ENCODE measurements at places on chromosomes 7 and 10.

DNA sequence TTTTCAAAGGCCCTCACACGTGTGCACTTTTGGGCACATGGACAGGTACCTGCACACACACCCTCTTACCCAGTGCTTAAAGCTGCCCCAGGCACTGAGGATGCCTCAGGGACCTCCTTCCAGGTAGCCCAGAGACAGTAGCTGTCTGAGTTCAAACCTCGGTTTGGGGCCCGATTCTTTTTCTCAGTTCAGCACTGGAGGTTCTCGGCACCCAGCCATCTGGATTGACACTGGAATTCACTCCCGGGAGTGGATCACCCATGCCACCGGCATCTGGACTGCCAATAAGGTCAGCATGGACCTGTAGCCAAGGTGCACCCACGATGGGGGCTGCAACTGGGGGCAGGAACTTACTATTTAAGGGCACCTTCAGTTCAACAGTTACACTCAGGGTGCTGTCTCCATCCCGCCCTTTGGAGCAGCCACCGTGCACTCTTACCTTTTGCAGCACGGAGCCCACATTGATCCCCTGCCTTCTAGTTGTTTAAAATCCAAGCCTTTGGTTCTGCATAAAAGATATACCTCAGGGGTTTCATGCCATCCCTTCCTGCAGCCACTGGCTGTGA, 17.7 kb downstream of the CPA5 start:
- no peak for DNase-seq

- no peak for DNase-seq
Observed at GRCh38 chr10:6141296-6142151, 52.7 kb downstream of the RBM17 start.

GRCh38 chr7:32153006-32153405, 82.8 kb upstream of the PDE1C start:
- no peak for DNase-seq

- DNase-seq: no peak
Observed at GRCh38 chr10:48369501-48369900, 63.0 kb downstream of the MAPK8 start.

DNA sequence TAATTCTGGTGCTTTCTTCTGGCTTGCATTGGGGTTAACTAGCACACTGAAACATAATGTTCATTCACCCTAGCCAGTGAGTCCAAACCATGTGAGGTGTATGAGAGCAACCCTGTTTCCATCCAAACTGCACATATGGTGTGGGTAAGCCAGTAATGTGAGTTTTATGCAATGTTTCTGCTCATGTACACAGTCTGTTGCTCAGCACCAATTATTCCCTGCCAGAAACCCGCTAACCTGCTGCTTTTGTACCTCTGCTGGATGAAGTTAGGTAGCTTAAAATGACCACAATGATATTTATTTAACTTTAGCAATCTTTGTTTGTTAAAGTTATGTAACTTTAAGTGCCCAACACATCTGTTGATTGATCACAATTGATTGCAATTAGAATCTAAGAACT, 93.7 kb upstream of the RPA3 start:
- DNase-seq: no peak

- peak; percentile 81 for DNase-seq
Observed at GRCh38 chr10:45008524-45009161, 7.9 kb downstream of the ZNF22 start.

- no peak for DNase-seq
Observed at GRCh38 chr10:68795886-68796532, 31.3 kb upstream of the STOX1 start.

DNA sequence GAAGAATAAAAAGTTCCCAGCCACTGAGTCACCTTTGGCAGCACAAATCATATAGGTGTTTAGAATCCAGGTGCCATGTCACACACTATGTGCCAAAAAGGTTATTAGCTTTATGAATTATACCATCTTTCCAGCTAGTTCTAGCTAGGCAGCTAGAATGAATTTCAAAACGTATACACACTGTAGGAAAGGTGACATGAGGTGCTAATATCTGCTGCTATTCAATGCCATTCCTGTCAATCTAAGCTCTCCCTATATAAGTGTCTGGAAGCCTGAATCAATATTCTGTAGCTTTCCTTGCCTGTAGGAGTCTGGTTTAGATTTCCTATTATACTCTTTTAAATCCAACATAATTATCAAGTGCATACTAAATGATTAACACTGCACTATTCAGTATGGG, 868.6 kb downstream of the GATA3 start:
- DNase-seq: no peak

- DNase-seq: no peak
Observed at GRCh38 chr10:77029777-77030717, 607.6 kb downstream of the KCNMA1 start.

- no peak for DNase-seq
Observed at GRCh38 chr10:28587970-28588290, 55.0 kb downstream of the WAC start.

- DNase-seq: no peak
Observed at GRCh38 chr7:158536871-158537515, 50.6 kb downstream of the PTPRN2 start.

- no peak for DNase-seq
Observed at GRCh38 chr7:33392148-33392547, 262.8 kb downstream of the BBS9 start.

DNA sequence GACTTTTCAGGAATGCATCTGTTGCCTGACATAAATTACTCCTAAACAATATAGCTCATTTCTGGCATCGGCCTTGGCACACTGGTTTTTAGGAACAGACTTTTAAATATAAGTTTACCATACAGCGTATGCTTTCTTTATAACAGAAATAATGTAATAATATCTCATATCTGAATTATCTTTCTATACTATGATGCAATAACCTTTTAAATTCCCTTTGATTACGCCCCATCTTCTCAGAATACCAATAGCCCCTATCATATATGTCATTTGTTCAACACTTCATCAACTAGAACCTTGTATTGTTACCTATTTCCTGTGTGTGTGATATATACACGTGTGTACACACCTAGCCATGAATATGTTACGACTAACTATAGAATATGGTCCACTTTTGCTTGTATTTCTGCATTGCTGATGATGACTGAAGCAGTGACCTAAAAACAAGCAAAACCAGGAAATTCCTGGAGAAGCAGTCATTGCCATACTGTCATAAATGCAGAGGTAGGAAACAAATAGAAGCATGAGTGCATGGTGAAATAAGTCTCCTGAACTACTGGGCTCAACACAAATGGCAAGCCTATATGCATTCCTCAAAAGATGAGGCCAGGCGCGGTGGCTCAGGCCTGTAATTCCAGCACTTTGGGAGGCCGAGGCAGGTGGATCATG, 618.4 kb upstream of the NRP1 start:
- DNase-seq: no peak

- DNase-seq: no peak
Observed at GRCh38 chr7:126605056-126605455, 647.7 kb downstream of the GRM8 start.

GRCh38 chr7:47827871-47828270, 120.4 kb downstream of the PKD1L1 start:
- no peak for DNase-seq

DNA sequence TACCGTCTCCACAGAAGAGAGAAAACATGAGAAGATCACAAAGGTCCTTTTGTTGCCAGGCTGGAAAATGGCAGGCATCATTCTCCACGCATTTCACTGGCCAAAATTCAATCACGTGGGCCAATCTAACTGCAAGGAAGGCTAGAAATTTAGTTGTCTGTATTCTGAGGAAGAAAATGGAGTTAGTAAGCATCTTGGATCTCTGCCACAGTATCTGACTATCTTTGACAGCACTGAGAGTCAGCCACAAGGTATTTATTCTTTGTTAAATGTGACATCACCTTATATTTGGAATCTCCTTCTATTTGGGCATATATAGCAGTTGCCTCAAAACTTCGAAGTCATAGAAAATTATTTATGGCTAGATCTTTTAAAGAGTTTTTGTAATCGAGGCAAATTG, 213.9 kb downstream of the NSUN6 start:
- DNase-seq: no peak

DNA sequence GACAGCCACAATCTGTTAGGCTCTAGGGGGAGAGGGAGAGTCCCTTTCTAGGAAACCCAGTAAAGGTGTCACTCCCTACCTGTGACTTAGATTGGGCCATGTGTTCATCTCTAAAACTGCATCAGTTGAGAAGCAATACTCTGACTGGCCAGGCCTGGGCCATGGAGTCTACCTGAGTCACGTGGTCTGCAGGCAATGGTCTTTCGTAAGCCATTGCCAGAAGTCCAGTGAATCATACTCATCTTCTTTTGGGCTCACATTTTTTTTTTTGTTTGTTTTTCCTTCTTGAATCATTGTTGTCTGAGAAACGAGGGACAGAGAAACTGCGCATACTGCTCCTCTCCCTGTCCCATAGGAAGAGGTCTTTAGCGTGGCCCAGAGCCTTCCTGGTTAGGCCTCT, 215.6 kb downstream of the CCSER2 start:
- no peak for DNase-seq

- DNase-seq: no peak
Observed at GRCh38 chr10:116287906-116288501, 15.0 kb upstream of the GFRA1 start.

DNA sequence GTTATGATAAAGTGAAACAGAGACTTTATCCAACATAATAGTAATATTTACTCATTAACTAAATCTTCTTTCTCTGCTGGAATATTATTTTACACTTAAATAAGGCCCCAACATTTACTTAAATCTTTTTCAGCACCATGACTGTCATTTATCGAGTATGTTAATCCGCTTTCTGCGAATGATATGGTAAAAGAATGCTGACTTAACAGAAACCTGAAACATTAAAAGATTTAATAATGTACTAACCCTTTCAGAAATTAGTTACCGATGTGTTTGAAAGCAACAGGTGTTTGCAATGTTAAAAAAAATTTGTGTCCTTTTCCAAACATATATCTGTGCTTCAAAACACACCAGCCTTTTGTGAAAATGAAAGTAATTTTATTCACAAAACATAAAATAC, 190.5 kb downstream of the SKAP2 start:
- DNase-seq: no peak

- DNase-seq: no peak
Observed at GRCh38 chr7:36448781-36449379, 59.2 kb downstream of the ANLN start.

DNA sequence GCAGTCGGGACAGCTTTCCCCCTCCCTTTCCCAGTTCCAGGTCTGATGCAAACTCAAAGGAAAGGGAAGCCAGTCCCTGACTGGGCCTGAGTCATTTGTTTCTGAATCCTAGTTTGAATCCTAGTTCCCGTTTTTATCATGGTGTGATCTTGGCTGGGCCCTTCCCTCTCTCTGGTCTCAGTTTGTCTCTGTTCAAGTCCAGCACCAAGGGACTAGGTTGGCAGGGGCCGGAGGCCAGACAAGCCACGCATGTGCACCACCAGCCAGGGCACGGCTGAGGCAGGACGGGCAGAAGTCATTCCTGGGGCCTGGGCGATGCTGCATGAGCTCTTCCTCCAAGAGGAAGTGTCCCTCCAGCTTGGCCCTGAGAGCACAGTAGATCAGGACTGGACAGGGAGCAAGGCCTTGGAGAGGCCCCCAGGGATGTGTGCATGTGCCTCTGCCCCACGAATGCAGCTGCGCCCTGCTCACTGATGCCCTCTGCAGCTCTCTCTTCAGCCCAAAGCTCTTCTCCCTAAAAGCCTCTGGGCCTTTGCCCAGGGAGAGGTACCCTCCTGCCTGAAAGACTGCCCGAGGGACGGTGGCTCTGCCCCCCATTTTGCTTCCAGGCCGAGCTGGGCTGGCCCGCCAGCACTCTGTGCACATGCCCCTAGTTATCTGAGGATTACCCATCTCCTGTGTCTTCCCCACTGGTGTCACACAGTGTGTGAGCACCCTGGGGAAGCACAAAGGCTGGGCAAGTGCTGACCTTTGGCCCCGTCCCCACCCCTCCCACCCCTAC, 86.7 kb downstream of the ZMIZ1 start:
- no peak for DNase-seq

DNA sequence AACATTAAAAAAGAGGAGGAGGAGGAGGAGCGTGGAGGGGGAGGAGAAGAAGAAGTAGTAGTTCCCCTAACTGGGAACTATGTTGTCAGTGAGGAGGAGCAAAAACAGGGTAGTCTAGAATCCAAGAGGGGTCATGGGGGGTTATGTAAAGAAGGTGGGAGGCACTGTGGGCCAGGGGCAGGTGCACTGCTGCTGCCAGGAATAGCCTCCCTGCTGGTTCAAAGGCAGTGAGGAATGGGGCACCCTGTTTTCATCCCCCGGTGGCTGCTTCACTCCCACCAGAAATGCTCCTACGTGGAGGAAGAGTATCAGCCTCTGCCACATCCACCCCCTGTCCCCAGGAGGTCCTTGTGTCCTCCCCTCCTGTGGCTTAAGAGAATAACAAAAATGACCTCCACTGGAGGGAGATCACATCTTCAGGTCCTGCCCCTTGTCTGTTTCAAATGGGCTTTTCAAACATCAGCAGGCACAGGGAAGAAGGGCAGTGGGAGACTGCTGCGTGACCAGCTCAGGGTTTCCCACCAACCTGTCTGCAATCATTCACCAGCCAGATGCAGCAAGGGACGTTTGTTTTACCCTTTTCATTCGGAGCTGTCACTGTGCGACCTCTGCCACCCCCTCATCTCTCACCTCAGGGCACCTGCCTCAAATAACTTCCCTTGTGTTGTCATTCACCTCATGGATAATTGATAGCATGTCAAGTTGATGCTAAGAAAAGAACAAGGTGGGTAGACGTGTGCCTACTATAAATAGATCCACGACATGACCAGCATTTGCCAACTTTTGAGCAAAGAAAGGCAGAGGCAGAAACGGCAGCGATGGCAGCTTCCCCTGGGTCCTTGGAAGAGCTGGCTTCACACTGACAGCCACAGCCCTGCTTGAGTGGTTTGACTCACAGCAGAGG, 92.6 kb downstream of the DGKI start:
- DNase-seq: no peak
